ENCODE measurements at places on chromosomes 1 and 21.

GRCh38 chr1:244210884-244211558 lies 159.9 kb downstream of the ZBTB18 start:
- H3K4me1 ChIP-seq = peaks cover 7% of the 10 kb centered on the region
- no peaks in the 10 kb centered on the region for H3K36me3 ChIP-seq
- peak; percentile 64 for DNase-seq
- H3K27me3 ChIP-seq = peaks cover 2% of the 10 kb centered on the region
- no peak overlapping the region for H3K4me3 ChIP-seq
- no peak overlapping the region for H3K27ac ChIP-seq

- no peaks in the 10 kb centered on the region for H3K4me1 ChIP-seq
- no peak overlapping the region for H3K27ac ChIP-seq
- H3K27me3 ChIP-seq = peaks cover 5% of the 10 kb centered on the region
- H3K36me3 ChIP-seq = no peaks in the 10 kb centered on the region
These were observed 57.7 kb downstream of the VWA5B1 start for GRCh38 chr1:20348326-20348915.

GRCh38 chr1:155706139-155706538 lies 17.2 kb downstream of the DAP3 start:
- peaks cover 3% of the 10 kb centered on the region for H3K27me3 ChIP-seq
- H3K4me3 ChIP-seq = no peak overlapping the region
- no peak for DNase-seq
- peaks cover 4% of the 10 kb centered on the region for H3K36me3 ChIP-seq
- H3K27ac ChIP-seq = no peak overlapping the region

DNA sequence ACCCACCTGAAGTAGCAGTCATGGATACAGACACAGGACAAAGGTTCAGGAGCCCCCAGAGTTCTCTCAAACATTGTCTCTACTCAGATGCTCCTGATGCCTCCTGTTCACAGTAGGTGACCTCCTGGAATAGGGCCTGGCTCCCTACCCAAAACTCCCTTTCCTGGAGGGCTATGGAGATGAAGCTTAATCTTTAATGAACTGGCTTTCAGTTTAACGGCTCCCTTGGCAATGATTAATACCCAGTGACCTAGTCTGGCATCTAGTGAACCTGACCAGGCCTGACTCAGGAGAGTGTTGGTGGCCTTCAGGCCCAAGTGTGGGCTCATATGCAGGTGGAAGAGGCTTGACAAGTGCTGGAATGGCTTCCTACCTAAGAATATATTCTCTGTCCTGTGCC lies 65.2 kb upstream of the TRABD2B start:
- H3K27me3 ChIP-seq = peaks cover 2% of the 10 kb centered on the region
- H3K4me3 ChIP-seq = no peak overlapping the region
- H3K36me3 ChIP-seq = no peaks in the 10 kb centered on the region

GRCh38 chr1:2542246-2542915 lies 12.3 kb upstream of the HES5 start:
- H3K4me1 ChIP-seq = no peaks in the 10 kb centered on the region
- no peak overlapping the region for H3K27ac ChIP-seq
- no peak for DNase-seq
- peaks cover 2% of the 10 kb centered on the region for H3K27me3 ChIP-seq
- no peak overlapping the region for H3K4me3 ChIP-seq

- peak within 1 kb of the TSS; percentile 100 for H3K4me3 ChIP-seq
- peak within 1 kb of the TSS; percentile 97 for H3K27ac ChIP-seq
- peaks cover 19% of the 10 kb centered on the region for H3K27me3 ChIP-seq
- peak; percentile 71 for DNase-seq
- peaks cover 36% of the 10 kb centered on the region for H3K4me1 ChIP-seq
- H3K36me3 ChIP-seq = peaks cover 24% of the 10 kb centered on the region
These were observed at the start of gene WDR26 for GRCh38 chr1:224434691-224435317. WDR26 (minus strand) TSS chr1:224434797.

DNA sequence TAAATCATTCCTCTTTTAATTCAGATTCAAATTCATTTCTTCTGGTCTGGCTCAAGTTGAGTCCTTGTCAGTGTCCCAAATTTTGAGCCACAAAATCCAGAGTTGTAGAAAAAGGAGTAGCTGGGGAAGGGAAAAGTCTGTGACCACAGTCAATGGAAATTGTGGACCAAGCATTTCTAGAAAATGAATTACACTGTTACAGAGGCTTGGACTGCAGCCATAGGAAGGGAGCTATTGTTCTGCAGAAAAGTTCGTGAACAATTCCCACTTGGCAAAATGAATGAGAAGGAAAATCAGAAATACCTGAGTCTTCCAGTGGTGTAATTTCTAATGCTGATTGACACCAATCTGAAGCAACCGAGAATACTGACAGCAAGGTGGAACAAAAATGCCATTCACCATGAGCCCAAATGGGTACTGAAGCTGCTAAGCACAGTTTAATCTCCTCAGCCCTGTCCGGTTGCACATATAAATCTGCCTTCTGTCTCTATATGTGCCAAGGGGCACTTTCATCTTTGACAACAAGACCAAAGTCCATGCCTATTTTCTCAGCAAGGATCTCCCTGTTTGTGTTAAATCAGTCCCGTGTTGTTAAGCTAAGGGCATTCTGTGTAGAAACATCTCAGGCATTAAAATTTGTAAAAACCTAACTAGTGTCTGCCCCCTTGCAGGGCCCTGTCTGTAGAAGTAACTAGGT lies 51.3 kb downstream of the TEX35 start:
- DNase-seq = no peak
- no peaks in the 10 kb centered on the region for H3K27me3 ChIP-seq
- peaks cover 6% of the 10 kb centered on the region for H3K4me1 ChIP-seq
- H3K27ac ChIP-seq = no peak overlapping the region
- no peaks in the 10 kb centered on the region for H3K36me3 ChIP-seq

GRCh38 chr21:14526199-14526598 lies 19.9 kb downstream of the SAMSN1 start:
- DNase-seq = no peak
- no peaks in the 10 kb centered on the region for H3K27me3 ChIP-seq
- H3K4me3 ChIP-seq = no peak overlapping the region
- H3K4me1 ChIP-seq = no peaks in the 10 kb centered on the region

DNA sequence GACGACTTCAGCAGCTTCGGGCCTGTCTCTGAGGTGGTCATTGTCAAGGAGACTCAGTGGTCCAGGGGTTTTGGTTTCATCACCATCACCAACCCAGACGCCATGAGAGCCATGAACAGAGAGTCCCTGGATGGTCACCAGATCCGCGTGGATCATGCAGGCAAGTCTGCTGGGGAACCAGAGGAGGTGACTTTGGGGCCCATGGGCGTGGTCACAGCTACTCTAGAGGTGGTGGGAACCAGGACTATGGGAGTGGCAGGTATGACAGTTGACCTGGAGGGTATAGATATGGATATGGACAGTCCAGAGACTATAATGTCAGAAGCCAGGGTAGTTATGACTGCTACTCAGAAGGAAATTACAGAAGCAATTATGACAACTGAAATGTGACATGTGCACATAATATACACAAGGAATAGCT lies 19.3 kb upstream of the METTL13 start:
- no peak overlapping the region for H3K27ac ChIP-seq
- no peaks in the 10 kb centered on the region for H3K4me1 ChIP-seq
- H3K36me3 ChIP-seq = no peaks in the 10 kb centered on the region

- H3K36me3 ChIP-seq = no peaks in the 10 kb centered on the region
- DNase-seq = no peak
These were observed 42.1 kb upstream of the C8B start for GRCh38 chr1:57007948-57008347.

GRCh38 chr1:229993060-229993459 lies 74.0 kb upstream of the GALNT2 start:
- H3K4me3 ChIP-seq = no peak overlapping the region
- no peak for DNase-seq
- H3K27ac ChIP-seq = no peak overlapping the region
- no peaks in the 10 kb centered on the region for H3K27me3 ChIP-seq

DNA sequence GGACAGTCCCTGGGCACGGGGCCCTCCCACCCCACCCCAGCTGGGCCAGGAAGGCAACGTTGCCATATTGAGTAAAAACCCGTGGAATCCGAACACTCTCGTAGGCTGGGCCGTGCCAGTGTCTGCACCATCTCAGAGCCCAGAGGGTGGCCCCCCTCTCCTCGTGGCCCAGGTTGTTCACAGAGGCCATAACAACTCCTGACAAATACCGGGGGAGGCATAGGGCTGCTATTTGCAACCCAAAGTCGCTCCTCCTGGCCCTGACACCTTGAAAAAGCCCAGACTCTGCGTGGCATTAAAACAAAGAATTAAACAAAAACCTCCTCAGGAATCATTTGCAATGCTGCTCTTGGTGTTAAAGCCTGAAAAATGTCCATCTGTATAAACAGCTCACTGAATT lies 141.4 kb downstream of the CASZ1 start:
- H3K4me3 ChIP-seq = no peak overlapping the region
- DNase-seq = no peak
- no peaks in the 10 kb centered on the region for H3K36me3 ChIP-seq
- H3K27me3 ChIP-seq = peaks cover 15% of the 10 kb centered on the region
- H3K27ac ChIP-seq = no peak overlapping the region

DNA sequence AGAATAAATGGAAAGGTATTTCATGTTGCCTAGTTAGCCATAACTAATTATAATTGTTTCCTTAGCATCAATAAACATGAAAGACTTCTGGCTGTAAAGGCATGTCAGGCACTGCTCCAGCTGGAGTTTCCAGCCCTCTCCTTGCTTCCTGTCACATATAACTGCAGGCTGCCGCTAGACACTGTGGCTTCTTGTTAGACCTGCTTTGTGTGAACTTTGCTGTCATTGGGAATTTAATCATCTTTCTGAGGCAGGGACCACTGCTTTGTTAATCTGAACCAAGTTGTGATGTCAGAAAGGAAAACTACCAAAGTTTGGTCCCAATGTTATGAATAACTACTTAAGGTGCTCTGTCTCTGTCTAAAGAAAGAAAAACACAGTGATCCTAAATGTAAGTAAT lies 90.3 kb upstream of the DUSP10 start:
- no peak overlapping the region for H3K4me3 ChIP-seq
- H3K27me3 ChIP-seq = peaks cover 4% of the 10 kb centered on the region
- DNase-seq = no peak
- no peaks in the 10 kb centered on the region for H3K36me3 ChIP-seq
- H3K27ac ChIP-seq = no peak overlapping the region
- peaks cover 30% of the 10 kb centered on the region for H3K4me1 ChIP-seq

- H3K27me3 ChIP-seq = no peaks in the 10 kb centered on the region
- H3K4me3 ChIP-seq = no peak overlapping the region
- H3K36me3 ChIP-seq = no peaks in the 10 kb centered on the region
- DNase-seq = no peak
- H3K27ac ChIP-seq = no peak overlapping the region
- no peaks in the 10 kb centered on the region for H3K4me1 ChIP-seq
These were observed 251.4 kb downstream of the ZNF648 start for GRCh38 chr1:181809991-181810545.

- H3K27me3 ChIP-seq = no peaks in the 10 kb centered on the region
- DNase-seq = no peak
- no peak within 1 kb of the TSS for H3K4me3 ChIP-seq
- H3K36me3 ChIP-seq = no peaks in the 10 kb centered on the region
- H3K4me1 ChIP-seq = no peaks in the 10 kb centered on the region
These were observed at the start of gene C1orf185 for GRCh38 chr1:51101976-51102375. C1orf185 (plus strand) TSS chr1:51102228; CDS start chr1:51102234, 6 bp downstream.

DNA sequence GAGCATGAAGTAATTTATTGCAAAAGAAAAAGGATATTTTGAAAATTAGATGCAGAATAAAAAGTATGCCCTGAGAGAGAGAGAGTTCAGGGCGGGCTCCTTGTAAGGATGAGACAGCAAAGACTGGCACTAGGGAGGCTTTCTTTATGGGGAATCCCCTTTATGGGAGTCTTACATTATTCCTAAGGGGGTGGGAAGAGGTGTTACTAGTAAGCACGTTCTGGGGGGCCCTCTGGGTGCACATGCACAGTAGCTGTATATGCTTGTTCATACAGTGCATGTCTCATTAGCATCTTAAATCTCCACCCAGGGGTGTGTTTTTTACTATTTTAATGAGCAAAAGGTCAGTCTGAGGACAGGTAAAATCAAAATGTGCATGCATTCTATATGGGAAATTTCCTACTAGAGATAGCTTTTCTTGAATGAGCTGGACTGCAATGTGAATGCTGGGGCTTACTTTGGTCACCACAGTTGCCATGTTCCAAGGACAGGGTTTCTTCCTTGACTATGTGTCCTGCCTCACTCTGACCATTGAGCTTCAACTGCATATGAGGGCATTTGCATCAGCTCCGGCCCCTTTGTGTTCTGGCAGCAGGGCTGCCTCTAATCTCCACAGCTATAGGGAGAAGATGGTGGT lies 614.1 kb downstream of the NUF2 start:
- no peak for DNase-seq
- no peaks in the 10 kb centered on the region for H3K27me3 ChIP-seq
- H3K4me3 ChIP-seq = no peak overlapping the region
- H3K36me3 ChIP-seq = no peaks in the 10 kb centered on the region
- no peak overlapping the region for H3K27ac ChIP-seq

DNA sequence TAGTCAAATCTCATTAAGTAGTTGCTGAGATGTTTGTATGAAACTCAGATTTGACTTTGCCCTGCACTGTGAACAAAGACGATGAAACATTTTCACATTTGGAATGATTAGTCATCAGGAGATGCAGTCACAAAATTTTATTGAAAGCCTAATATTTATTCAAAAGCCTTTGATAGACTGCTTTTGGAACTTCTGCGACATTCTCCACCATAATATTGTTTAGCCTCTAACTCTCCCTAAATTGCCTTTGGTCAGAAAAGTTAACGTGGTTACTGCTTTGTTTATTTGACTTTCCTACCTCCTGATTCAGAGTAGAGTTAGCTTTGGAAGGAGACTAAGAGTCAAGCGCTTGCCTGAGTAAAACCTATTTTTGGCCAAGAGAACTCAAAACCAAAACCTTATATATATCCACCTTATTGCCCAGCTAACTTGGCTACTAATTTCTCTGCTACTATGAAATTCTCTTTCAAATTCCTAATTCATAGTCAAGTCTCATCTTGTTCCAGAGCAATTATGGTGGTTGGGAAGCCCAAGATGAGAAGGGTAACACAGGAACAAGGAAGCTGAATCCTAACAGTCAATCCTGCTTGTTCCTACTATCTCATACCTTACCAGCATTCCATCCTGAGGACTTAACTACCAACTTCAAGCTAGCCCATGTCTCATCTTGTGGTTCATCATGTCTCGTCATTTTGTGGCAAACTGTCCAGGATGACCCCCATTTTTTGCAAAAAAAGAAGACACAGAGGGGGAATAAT lies 429.6 kb downstream of the USP25 start:
- no peaks in the 10 kb centered on the region for H3K4me1 ChIP-seq
- no peak overlapping the region for H3K4me3 ChIP-seq
- no peak for DNase-seq
- H3K27ac ChIP-seq = no peak overlapping the region
- no peaks in the 10 kb centered on the region for H3K27me3 ChIP-seq

DNA sequence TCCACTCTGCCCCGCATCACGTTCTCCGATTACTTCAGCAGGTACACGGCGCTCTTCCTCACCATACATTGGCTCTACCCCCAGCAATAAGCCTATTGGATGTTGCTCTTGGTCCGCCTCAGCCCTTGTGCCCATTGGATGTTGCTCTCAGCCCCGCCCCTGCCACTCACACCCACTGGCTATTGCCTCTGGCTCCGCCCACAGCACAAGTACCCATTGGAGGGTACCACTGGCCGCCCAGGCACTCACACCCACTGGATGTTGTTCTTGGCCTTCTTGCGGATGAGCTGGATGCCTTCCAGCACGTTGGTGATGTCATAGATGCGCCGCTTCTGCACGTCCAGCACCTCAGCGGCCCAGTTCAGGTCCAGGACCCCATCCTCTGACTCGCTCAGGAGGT lies 9.4 kb downstream of the E2F2 start:
- peaks cover 7% of the 10 kb centered on the region for H3K27me3 ChIP-seq
- DNase-seq = no peak
- no peaks in the 10 kb centered on the region for H3K36me3 ChIP-seq
- H3K4me3 ChIP-seq = no peak overlapping the region
- H3K27ac ChIP-seq = no peak overlapping the region
- peaks cover 7% of the 10 kb centered on the region for H3K4me1 ChIP-seq
